ENCODE measurements at places on chromosomes 16 and 17. TPM values are rescaled to one million over a fixed set of nuclear protein-coding genes. Genes with fewer than 3 reads are reported as not detected.

The C16orf86 gene
- 4.2 TPM for polyA plus RNA-seq

The DNAJA2 gene
- 67.1 TPM for polyA plus RNA-seq

The PRAC2 gene
- polyA plus RNA-seq = not detected

The SPATA32 gene
- 0.16 TPM for polyA plus RNA-seq

The KRTAP2-3 gene
- not detected for polyA plus RNA-seq

The PDILT gene
- not detected for polyA plus RNA-seq

The KRT34 gene
- polyA plus RNA-seq = not detected

The METTL23 gene
- 91.6 TPM for polyA plus RNA-seq

The GNG13 gene
- polyA plus RNA-seq = not detected

The ITGAL gene
- polyA plus RNA-seq = 488 TPM

DNA sequence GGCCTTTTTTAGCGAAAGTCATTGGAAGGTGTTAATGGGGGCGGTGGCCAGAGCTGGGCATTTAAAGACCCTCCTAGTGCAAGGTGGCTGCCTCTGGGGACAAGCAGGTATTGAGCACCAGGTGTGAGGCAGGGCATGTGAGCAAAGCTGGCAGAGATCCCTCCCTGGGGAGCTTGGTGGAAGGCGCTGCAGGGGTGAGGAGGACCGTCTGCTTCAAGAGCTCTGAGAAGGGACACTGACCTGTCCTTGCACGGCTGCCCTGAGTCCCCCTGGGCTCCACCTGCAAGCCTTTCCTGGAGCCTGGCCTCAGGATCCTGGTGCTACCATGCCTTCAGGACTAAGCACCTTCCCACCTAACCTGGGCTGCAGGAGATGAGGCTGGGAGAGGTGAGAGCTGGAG is 127.0 kb upstream of the CIBAR2 start:
- H3K27me3 ChIP-seq = peaks cover 2% of the 10 kb centered on the region
- peaks cover 20% of the 10 kb centered on the region for H3K4me1 ChIP-seq
- DNase-seq = no peak
- H3K27ac ChIP-seq = no peak overlapping the region

DNA sequence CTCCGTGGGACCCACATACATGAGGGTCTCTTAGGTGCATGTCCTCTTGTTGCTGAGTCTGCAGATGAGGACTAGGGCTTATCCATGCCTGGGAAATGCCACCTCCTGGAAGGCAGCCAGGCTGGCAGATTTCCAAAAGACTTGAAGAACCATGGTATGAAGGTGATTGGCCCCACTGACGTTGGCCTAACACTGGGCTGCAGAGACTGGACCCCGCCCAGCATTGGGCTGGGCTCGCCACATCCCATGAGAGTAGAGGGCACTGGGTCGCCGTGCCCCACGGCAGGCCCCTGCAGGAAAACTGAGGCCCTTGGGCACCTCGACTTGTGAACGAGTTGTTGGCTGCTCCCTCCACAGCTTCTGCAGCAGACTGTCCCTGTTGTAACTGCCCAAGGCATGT is 38.2 kb upstream of the IL21R start:
- peaks cover 16% of the 10 kb centered on the region for H3K36me3 ChIP-seq
- peaks cover 8% of the 10 kb centered on the region for H3K27me3 ChIP-seq
- H3K27ac ChIP-seq = peak overlapping the region; percentile 78
- H3K4me3 ChIP-seq = no peak overlapping the region
- no peak for DNase-seq
- peaks cover 33% of the 10 kb centered on the region for H3K4me1 ChIP-seq

- H3K4me1 ChIP-seq = no peaks in the 10 kb centered on the region
- H3K27me3 ChIP-seq = peaks cover 2% of the 10 kb centered on the region
- no peak for DNase-seq
- no peak overlapping the region for H3K4me3 ChIP-seq
- no peaks in the 10 kb centered on the region for H3K36me3 ChIP-seq
- H3K27ac ChIP-seq = no peak overlapping the region
These were observed 76.0 kb downstream of the GPR139 start for GRCh38 chr16:19997734-19998133.

DNA sequence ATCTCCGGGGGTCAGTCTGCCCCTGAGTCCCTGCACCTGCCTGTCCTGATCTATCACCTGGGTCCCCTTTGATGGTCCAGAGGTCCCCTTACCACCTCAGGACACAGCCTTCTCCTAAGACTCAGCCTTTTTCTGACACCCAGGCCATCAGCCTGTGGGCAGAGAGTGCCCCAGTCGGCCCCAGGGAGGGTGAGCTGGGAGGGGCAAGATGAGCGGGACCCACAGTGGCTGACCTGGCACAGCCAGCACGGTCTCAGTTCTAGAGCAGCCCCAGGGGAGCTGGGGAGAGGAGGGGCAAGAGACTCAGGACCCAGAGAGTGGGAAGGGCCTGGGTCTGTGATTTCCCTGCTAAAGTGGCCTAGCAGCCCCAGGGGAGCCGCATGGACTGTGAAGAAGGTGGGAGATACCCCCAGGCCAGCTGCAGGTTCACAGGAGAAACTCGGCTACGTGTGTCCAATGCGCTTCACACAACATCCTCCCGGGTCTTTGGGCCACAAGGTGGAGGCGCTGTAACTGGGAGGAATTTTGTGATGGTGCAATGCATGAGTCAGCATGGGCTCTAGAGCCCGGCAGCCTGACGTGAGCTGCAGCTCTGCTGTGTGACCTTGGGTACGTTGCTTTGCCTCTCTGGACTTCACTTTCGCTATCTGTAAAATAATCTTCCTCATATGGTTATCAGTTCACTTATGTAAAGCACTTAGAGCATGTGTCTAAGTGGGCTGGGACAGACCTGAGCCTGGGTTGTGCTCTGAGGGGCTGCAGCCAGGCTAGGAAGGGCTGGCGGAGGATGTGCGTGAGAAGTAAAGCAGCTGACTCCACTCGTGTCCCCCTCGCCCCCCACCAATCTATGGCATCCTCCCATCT is 67.2 kb upstream of the LHX1 start:
- H3K27me3 ChIP-seq = no peaks in the 10 kb centered on the region
- DNase-seq = no peak
- no peak overlapping the region for H3K27ac ChIP-seq

GRCh38 chr17:45757431-45758218 is 26.5 kb upstream of the CRHR1 start:
- H3K27me3 ChIP-seq = peaks cover 4% of the 10 kb centered on the region
- no peaks in the 10 kb centered on the region for H3K36me3 ChIP-seq
- no peak for DNase-seq
- H3K4me3 ChIP-seq = no peak overlapping the region

- H3K27ac ChIP-seq = no peak overlapping the region
- no peaks in the 10 kb centered on the region for H3K4me1 ChIP-seq
- H3K4me3 ChIP-seq = no peak overlapping the region
These were observed 53.1 kb downstream of the RPH3AL start for GRCh38 chr17:299546-299945.

GRCh38 chr17:38777641-38778250 is 21.6 kb downstream of the PIP4K2B start:
- no peaks in the 10 kb centered on the region for H3K27me3 ChIP-seq
- H3K4me1 ChIP-seq = no peaks in the 10 kb centered on the region
- H3K36me3 ChIP-seq = peaks cover 27% of the 10 kb centered on the region
- no peak overlapping the region for H3K4me3 ChIP-seq

- H3K27ac ChIP-seq = peak overlapping the region; percentile 84
- H3K27me3 ChIP-seq = no peaks in the 10 kb centered on the region
- peaks cover 14% of the 10 kb centered on the region for H3K4me1 ChIP-seq
- peaks cover 16% of the 10 kb centered on the region for H3K36me3 ChIP-seq
- DNase-seq = peak; percentile 50
These were observed 38.1 kb downstream of the PIK3R5 start for GRCh38 chr17:8927395-8927794.

- H3K4me1 ChIP-seq = no peaks in the 10 kb centered on the region
- no peak overlapping the region for H3K4me3 ChIP-seq
- H3K27ac ChIP-seq = no peak overlapping the region
- H3K36me3 ChIP-seq = no peaks in the 10 kb centered on the region
These were observed 17.6 kb downstream of the RBFOX3 start for GRCh38 chr17:79593205-79593604.

DNA sequence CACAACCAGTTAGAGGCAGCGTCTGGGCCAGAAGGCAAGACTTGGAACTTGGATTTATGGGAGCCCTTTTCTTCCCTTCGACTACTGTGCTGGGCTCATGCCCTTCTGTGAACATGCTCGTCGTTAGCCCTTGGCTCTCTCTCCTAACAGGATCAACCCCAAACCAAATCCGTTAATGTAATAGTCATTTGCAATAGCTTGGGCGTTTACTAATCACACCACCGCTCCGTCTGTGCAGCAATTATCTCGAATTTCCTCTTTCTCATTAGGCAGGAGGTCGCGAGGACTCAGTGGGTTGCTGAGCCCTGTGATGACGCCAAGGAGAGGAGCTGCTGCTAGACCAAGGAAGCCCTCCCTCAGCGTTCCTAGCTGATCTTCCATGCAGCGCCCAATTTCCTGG is 114.7 kb downstream of the ENGASE start:
- no peak overlapping the region for H3K27ac ChIP-seq
- H3K4me3 ChIP-seq = no peak overlapping the region
- DNase-seq = no peak
- peaks cover 4% of the 10 kb centered on the region for H3K27me3 ChIP-seq
- H3K4me1 ChIP-seq = no peaks in the 10 kb centered on the region

GRCh38 chr16:89656435-89657121 is 930 bp downstream of the CHMP1A start:
- peaks cover 32% of the 10 kb centered on the region for H3K4me1 ChIP-seq
- no peak for DNase-seq
- H3K36me3 ChIP-seq = peaks cover 9% of the 10 kb centered on the region
- peaks cover 2% of the 10 kb centered on the region for H3K27me3 ChIP-seq
- peak overlapping the region; percentile 86 for H3K4me3 ChIP-seq
- peak overlapping the region; percentile 72 for H3K27ac ChIP-seq

- peak overlapping the region; percentile 2 for H3K27ac ChIP-seq
- no peaks in the 10 kb centered on the region for H3K36me3 ChIP-seq
- peaks cover 52% of the 10 kb centered on the region for H3K4me1 ChIP-seq
- DNase-seq = no peak
- no peak overlapping the region for H3K4me3 ChIP-seq
- H3K27me3 ChIP-seq = no peaks in the 10 kb centered on the region
These were observed 265.0 kb downstream of the CPPED1 start for GRCh38 chr16:12538667-12539091.

GRCh38 chr17:10089196-10089804 is 109.1 kb downstream of the GAS7 start:
- H3K36me3 ChIP-seq = peaks cover 21% of the 10 kb centered on the region
- peak overlapping the region; percentile 59 for H3K27ac ChIP-seq
- no peaks in the 10 kb centered on the region for H3K27me3 ChIP-seq
- DNase-seq = no peak
- no peak overlapping the region for H3K4me3 ChIP-seq

DNA sequence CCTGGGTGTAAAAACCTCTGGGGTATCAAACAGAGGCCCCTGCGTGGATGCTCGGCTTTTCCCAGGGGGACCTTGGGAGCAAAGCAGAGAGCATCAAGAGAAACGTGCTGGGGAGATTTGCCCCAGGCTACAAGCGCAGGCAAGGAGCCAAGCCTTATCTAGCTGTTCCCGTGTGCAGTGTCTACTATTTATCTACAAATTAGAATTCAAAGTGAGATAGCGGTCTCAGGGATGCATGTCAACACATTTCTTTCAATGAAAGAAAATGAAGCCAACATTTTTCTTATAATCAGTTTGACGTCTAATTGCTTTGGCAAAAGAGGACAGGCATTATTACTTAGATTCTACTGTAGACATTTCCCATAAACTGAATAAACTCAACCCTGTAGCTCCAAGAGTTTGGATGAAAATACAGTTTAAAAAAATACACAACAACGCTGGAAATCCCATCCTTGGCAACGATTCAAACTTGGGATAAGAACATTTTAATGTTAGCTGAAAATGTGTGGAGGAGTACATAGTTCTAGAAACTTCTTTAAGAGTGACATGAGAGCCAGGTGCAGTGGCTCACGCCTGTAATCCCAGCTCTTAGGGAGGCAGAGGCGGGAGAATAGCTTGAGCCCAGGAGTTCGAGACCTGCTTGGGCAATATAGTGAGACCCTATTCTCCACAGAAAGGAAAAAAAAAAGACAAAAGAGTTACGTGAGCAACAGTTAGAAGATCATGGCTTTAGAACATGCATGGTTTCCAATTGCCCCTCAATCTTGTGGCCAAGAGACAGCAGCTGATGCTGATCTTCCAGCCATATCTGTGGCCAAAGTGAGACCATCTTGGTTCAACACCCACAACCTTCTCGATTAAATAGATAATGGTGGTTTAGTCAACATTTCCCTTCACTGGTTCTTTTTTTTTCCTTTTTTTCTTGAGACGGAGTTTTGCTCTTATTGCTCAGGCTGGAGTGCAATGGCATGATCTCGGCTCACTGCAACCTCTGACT is 7.2 kb downstream of the SPNS3 start:
- no peak overlapping the region for H3K27ac ChIP-seq
- no peaks in the 10 kb centered on the region for H3K36me3 ChIP-seq
- peak overlapping the region; percentile 51 for H3K4me3 ChIP-seq
- DNase-seq = peak; percentile 76
- H3K27me3 ChIP-seq = peaks cover 42% of the 10 kb centered on the region

DNA sequence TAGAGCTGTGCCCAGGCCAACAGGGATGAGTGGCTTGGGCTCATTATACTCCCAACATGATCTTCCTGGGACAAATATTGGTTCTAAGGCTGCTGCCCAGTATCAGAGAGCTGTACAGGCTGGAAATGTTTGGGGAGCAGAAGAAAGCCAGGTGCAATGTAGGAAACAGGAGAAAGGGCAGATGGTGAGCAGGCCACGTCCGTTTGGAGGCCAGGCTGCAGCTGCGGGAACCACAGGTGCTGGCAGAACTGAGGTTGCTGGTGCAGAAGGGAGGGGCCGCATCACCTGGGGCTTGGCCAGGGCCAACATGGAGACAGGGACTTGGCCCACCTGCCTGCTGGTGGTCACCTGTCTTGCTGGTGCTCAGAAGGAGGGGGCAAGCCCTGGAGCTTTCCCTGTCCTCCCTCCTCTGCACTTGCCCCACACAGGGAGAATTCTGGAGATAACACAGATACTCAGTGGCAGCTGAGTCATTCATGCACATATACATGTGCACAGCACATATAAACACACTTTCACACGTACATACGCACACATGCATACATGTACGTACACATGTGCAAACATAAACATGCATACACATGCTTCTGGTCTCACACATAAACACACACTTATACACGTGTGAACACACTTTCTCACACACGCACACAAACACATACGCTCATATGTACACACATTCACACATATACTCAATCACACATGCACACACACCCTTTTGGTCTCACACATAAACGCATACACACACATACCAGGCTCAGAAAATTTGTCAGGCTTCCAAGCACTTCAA is 67.7 kb downstream of the WSCD1 start:
- H3K27ac ChIP-seq = no peak overlapping the region
- no peak overlapping the region for H3K4me3 ChIP-seq
- H3K27me3 ChIP-seq = peaks cover 5% of the 10 kb centered on the region
- H3K4me1 ChIP-seq = no peaks in the 10 kb centered on the region

- peaks cover 5% of the 10 kb centered on the region for H3K36me3 ChIP-seq
- no peaks in the 10 kb centered on the region for H3K4me1 ChIP-seq
- H3K4me3 ChIP-seq = no peak overlapping the region
- H3K27me3 ChIP-seq = no peaks in the 10 kb centered on the region
- H3K27ac ChIP-seq = no peak overlapping the region
- DNase-seq = no peak
These were observed 27.0 kb downstream of the RTN4RL1 start for GRCh38 chr17:1997927-1998742.

GRCh38 chr16:23842137-23842600 is 6.4 kb downstream of the PRKCB start:
- DNase-seq = no peak
- peaks cover 20% of the 10 kb centered on the region for H3K36me3 ChIP-seq
- peaks cover 59% of the 10 kb centered on the region for H3K4me1 ChIP-seq
- no peaks in the 10 kb centered on the region for H3K27me3 ChIP-seq
